ENCODE measurements at places on chromosomes 12 and 14.

GRCh38 chr14:44846232-44846824 lies 115.4 kb downstream of the KLHL28 start:
- H3K4me1 ChIP-seq = peaks cover 7% of the 10 kb centered on the region
- DNase-seq = no peak
- H3K36me3 ChIP-seq = no peaks in the 10 kb centered on the region
- H3K27me3 ChIP-seq = no peaks in the 10 kb centered on the region

GRCh38 chr12:1947081-1947480 lies 28.6 kb upstream of the CACNA2D4 start:
- H3K27ac ChIP-seq = no peak overlapping the region
- peaks cover 7% of the 10 kb centered on the region for H3K4me1 ChIP-seq

GRCh38 chr14:69750495-69750894 lies 16.4 kb upstream of the SRSF5 start:
- H3K36me3 ChIP-seq = no peaks in the 10 kb centered on the region
- H3K27me3 ChIP-seq = peaks cover 3% of the 10 kb centered on the region
- no peak overlapping the region for H3K4me3 ChIP-seq
- DNase-seq = no peak
- no peak overlapping the region for H3K27ac ChIP-seq

- no peak overlapping the region for H3K4me3 ChIP-seq
- H3K27me3 ChIP-seq = no peaks in the 10 kb centered on the region
- H3K27ac ChIP-seq = no peak overlapping the region
- H3K36me3 ChIP-seq = peaks cover 63% of the 10 kb centered on the region
- no peaks in the 10 kb centered on the region for H3K4me1 ChIP-seq
- DNase-seq = no peak
Observed at GRCh38 chr14:37363661-37364060, 165.9 kb downstream of the MIPOL1 start.

- H3K27ac ChIP-seq = peak overlapping the region; percentile 99
- H3K36me3 ChIP-seq = peaks cover 6% of the 10 kb centered on the region
- H3K27me3 ChIP-seq = no peaks in the 10 kb centered on the region
- peaks cover 46% of the 10 kb centered on the region for H3K4me1 ChIP-seq
- peak overlapping the region; percentile 96 for H3K4me3 ChIP-seq
Observed at GRCh38 chr12:57522887-57523705, 472 bp downstream of the MBD6 start.

DNA sequence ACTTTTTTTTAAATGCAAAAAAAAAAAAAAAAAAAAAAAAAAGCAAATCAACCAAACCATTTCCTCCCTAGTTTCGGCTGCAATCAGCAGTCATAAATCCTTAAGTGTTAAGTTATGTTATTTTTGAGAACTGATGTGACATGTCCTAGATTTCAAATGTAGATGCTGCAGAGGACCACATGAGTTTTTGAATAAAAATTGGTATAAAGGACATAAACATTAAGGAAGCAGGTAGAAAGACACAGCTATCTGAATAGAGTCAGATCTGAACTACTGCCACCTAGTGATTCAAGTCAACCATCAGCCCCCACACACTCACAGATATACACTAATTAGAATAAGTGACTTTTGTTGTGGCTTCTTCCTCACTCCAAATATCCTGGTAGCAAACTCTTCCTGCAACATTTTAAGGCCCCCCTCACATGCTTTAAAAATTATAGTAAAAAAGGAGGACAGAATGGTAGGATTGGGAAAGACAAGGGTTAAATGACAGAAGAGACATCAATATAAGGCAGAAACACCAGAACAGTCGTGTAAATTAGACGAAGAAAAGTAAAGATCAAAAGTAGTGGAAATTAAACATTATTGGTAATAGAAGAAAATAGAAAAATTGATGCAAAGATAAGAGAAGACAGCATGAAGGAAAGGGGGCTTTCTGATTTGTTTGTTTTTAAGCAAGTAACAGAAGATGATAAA lies 394.5 kb upstream of the ATP2B1 start:
- no peaks in the 10 kb centered on the region for H3K27me3 ChIP-seq
- H3K4me1 ChIP-seq = peaks cover 43% of the 10 kb centered on the region
- H3K27ac ChIP-seq = no peak overlapping the region
- DNase-seq = no peak

GRCh38 chr14:77990337-77990736 lies 179.8 kb upstream of the NRXN3 start:
- no peak for DNase-seq
- no peaks in the 10 kb centered on the region for H3K36me3 ChIP-seq
- H3K4me1 ChIP-seq = no peaks in the 10 kb centered on the region
- no peak overlapping the region for H3K27ac ChIP-seq
- H3K27me3 ChIP-seq = no peaks in the 10 kb centered on the region

DNA sequence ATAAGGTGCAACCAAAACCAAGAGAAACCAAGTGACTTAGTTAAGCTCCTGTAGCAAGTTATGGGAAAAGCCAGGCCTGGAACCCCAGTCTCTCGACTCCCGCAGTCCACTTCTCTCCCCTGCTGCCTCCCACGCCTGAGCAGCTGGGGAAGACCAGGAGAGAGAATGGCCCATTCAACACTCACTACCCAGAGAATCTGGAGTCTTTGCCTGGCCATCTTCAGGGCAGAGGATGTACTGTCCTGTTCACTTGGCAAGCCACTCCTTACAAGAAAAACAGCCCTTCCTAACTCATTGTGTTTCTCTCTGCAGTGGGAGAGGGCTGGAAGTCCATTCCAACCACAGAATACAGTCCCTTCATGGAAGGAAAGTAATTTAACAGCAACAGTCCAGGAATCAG lies 1.8 kb downstream of the PITPNM2 start:
- no peak for DNase-seq
- peak overlapping the region; percentile 74 for H3K4me3 ChIP-seq
- peaks cover 27% of the 10 kb centered on the region for H3K27me3 ChIP-seq
- H3K4me1 ChIP-seq = peaks cover 14% of the 10 kb centered on the region
- no peak overlapping the region for H3K27ac ChIP-seq
- H3K36me3 ChIP-seq = no peaks in the 10 kb centered on the region

DNA sequence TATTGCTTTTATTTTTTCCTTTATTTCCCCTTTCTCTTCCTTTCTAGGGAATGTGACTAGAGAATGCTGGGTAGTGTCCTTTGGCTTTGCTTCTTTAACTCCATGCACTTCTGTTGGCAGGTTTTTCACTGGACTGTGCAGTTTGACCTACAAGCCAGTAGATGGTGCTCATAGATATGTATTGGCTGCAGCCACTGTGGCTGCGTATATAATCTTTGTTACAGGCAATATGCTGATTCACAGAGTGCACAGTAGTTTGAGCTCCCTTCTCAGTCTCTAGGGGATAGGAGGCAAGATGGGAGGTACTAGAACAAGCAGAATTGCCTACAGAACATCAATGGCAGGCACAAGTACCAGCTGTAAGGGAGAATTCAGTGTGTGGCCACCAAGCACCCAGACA lies 503.5 kb downstream of the LRFN5 start:
- no peak overlapping the region for H3K4me3 ChIP-seq
- H3K27ac ChIP-seq = no peak overlapping the region
- no peaks in the 10 kb centered on the region for H3K27me3 ChIP-seq
- H3K36me3 ChIP-seq = peaks cover 20% of the 10 kb centered on the region
- no peak for DNase-seq

DNA sequence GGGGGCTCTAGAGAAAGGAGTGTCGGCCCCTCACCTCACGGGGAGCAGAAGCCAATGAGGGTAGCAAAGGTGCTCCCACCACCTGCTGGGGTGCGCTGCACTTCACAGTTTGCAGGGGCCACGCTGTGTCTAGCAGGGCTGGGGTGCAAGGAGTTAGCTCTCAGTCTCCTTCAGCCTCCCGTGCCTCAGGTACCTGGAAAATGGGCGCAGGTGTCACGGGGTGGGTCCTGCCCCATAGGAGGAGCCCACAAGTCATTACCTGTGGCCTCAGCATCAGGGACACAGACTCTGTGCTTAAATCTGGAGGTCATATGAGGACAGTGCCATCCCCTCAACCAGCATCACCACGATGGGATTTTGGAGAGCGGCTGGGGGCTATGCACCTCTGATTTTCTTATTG lies 326.7 kb downstream of the ADGRD1 start:
- no peak overlapping the region for H3K27ac ChIP-seq
- no peak overlapping the region for H3K4me3 ChIP-seq
- no peaks in the 10 kb centered on the region for H3K36me3 ChIP-seq
- no peak for DNase-seq

DNA sequence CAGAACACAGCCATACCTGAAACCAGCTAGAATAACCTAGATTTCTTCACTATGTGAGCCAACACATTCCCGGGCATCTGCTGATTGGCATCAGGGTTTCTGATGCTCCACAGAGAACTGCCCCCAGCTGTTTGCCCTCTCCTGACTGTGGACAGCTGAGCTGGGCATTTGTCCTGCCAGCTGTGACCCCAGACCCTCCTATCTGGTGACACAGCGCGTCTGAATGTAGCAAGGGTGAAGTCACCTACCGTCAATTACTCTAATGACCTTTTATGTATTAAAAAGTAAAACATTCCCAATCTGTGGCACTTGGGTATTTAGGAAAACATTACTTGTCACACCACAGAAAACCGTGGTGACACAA lies 29.7 kb upstream of the SFSWAP start:
- peak overlapping the region; percentile 48 for H3K27ac ChIP-seq
- no peaks in the 10 kb centered on the region for H3K36me3 ChIP-seq
- H3K4me3 ChIP-seq = no peak overlapping the region
- no peak for DNase-seq
- peaks cover 3% of the 10 kb centered on the region for H3K4me1 ChIP-seq
- H3K27me3 ChIP-seq = peaks cover 33% of the 10 kb centered on the region

GRCh38 chr14:103697603-103698379 lies 17.5 kb downstream of the XRCC3 start:
- no peaks in the 10 kb centered on the region for H3K27me3 ChIP-seq
- peaks cover 10% of the 10 kb centered on the region for H3K36me3 ChIP-seq
- peak overlapping the region; percentile 86 for H3K27ac ChIP-seq
- H3K4me1 ChIP-seq = peaks cover 19% of the 10 kb centered on the region
- H3K4me3 ChIP-seq = no peak overlapping the region

GRCh38 chr12:67748743-67749040 lies 100.1 kb downstream of the DYRK2 start:
- no peaks in the 10 kb centered on the region for H3K36me3 ChIP-seq
- H3K27me3 ChIP-seq = no peaks in the 10 kb centered on the region
- no peak for DNase-seq
- no peak overlapping the region for H3K4me3 ChIP-seq
- H3K4me1 ChIP-seq = peaks cover 2% of the 10 kb centered on the region

GRCh38 chr14:68513838-68514607 lies 278.8 kb downstream of the ZFP36L1 start:
- H3K4me3 ChIP-seq = no peak overlapping the region
- no peaks in the 10 kb centered on the region for H3K36me3 ChIP-seq
- DNase-seq = no peak
- H3K4me1 ChIP-seq = peaks cover 77% of the 10 kb centered on the region
- peak overlapping the region; percentile 85 for H3K27ac ChIP-seq

DNA sequence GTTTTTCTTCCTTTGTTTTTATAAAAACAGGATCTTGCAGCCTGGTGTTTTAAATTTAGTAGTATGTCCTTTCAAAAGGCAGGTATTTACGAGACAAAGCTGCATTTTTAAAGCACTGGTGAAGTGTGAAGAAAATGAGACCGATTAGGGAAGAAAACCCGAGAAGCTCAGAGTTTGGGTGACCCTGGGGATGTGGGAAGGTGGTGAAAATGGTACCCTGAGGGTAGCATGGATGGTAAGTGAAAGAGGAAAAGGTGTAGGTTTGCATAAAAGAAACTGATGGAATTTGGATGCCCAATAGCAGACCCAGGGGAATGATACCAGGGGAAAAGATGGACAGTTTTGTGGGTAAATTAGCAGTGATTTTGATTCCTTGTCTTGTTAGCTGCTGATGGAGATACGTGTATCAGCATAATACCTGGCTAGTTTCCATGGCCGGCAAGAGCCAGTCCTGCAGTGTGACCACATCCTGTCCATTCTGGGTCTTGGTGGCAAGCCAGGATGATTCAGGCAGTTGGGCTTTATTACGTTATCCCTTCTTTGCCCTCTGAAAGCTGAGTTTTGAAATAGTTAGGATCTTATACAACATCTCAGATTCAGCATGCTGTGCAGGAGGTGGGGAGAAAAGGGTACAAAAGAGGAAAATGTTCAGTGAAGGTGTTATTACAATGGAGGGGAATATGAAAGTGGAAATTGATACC lies 8.9 kb downstream of the BICD1 start:
- H3K4me3 ChIP-seq = no peak overlapping the region
- H3K36me3 ChIP-seq = peaks cover 8% of the 10 kb centered on the region
- no peak for DNase-seq
- H3K27me3 ChIP-seq = no peaks in the 10 kb centered on the region

DNA sequence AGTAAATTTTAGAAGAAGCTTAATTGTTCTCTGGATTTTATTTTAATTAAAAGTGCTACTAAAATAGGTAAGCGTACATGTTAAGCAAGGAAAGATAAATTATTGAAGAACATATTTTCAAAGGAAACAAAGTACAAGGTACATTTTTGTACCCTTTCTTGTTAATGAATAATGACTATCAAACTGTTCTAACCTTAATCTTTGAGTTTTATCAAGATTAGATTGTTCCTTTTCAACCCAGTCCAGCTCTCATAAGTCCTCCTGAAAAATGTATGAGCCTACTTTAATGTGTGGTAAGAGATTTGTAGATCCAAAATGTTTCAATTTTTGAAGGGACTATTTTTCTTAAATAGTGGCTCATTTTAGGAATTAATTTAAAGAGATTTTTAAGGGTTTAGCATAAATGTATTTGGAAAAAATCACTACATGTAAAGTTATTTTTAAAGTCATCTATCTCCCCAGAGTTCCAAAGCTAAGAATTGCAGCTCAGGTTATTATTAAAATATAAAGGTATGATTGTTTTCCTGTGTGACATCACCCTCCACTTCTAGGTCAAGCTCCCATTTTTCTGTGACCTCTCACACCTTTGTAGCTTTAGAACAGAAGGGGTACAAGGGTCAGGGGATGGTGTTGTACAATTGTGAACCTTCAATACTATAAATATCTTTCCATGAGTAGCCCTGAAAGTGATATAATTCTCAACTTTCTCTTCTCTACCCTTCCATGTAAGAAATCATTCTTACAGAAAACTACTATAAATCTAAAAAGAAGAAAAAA lies 1.2 kb upstream of the PIK3C2G start:
- no peaks in the 10 kb centered on the region for H3K27me3 ChIP-seq
- DNase-seq = no peak
- H3K36me3 ChIP-seq = no peaks in the 10 kb centered on the region
- peaks cover 58% of the 10 kb centered on the region for H3K4me1 ChIP-seq

DNA sequence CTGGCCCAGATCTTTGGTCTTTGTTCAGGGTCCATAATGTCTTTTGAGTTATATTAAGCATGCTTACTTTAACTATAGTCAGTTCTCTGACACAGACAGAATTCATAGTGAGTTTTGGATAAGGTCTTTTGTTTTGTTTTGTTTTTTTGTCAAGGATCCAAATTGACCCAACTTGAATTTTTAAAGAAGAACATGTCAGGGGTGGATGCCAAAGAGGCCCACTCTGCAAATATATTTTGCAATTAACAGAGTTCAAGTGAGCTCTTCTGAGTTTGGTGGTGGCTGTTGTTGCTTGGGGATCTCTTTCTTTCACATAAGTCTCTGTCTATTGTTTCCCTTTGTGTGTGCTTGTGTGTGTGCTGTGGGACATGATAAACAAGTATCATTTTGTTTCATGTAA lies 34.4 kb upstream of the PMCH start:
- peaks cover 21% of the 10 kb centered on the region for H3K4me1 ChIP-seq
- peak overlapping the region; percentile 90 for H3K27ac ChIP-seq
- no peak overlapping the region for H3K4me3 ChIP-seq
- H3K27me3 ChIP-seq = no peaks in the 10 kb centered on the region
